ENCODE measurements at places on chromosomes 6 and 20.

DNA sequence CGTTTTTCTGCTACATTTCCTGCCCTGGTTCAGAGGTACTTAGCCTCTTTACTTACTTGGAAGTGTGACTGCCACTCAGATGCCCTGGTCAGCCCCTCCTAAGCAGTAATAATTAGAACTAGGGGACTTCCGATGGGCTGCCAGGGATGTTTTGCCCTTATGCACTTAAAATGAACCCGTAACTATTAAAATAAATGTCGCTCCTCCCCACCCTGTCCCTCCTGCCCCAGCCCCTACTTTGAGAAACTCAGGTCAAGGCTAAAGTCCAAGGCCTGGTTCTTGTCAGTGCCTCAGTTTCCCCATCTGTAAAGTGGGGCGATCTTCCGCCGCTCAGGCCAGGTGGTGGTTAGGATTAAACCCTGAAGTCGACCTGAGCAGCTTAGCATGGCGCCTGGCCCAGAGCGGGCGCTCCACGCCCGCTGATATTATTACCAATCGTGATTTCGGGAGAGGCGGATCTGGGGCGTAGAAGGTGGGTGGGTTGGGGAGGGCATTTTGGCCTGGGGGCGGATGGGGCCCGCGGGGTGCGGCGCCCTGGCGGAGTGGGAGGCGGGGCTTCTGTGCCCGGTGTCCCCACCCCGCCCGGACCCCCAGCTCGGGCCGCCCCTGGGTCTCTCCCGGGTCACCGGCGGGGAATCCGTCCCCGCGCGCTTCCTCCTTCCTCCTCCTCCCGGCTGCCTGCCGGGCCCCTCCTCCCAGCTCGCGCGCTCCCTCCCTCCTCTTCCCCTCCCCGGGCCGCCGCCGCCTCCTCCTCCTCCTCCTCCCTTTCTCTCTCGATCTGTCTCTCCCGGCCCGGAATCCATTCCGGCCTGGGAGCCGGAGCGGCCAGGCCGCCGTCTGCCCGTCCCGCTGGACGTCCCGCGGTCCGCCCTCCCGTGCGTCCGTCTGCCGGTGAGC lies at the start of gene SRC:
Gene SRC (plus strand): TSS at position 802 of the 897 bp plus-strand sequence. CDS start 38,014 bp downstream, outside the sequence.
- DNase-seq, result no peak

DNA sequence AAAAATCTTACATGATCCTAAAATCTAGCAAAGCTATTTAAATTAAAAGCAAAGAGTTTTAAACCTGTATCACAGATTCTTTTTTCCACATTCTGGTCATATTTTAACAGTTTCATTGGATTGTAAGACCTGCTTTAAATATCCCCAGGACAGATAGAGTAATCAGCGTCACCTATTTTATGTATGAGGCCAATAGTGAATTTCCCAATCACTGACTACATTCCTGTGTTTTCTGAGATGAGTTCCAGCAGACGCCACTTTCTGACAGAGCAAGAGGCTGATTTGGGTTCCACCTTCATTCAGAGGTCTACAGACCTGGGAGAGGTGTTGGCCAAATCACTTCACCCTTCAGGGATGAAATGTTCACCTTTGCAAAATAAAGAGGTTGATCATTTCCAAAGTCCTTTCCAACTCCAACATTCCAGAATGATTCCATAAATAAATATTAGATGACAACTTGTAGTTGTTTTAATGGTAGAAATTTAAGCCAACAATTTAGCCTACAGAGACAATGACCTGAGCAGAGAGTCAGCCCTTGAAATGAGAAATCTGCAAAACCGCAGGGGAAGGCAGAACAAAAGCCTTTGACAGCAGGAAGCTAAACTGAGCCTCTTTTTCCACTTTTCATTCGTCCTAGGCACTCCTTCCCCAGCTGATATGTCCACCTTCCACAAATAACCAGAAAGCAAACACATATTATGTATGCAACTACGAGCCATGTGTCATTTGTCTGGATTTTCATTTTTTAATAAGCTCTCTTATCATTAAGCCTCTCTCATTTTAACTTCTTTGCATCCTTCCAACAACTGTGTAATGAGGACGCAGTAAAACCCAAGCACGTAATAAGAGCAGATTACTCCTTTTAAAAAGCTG lies 105.2 kb downstream of the TFAP2A start:
- no peak for DNase-seq

DNA sequence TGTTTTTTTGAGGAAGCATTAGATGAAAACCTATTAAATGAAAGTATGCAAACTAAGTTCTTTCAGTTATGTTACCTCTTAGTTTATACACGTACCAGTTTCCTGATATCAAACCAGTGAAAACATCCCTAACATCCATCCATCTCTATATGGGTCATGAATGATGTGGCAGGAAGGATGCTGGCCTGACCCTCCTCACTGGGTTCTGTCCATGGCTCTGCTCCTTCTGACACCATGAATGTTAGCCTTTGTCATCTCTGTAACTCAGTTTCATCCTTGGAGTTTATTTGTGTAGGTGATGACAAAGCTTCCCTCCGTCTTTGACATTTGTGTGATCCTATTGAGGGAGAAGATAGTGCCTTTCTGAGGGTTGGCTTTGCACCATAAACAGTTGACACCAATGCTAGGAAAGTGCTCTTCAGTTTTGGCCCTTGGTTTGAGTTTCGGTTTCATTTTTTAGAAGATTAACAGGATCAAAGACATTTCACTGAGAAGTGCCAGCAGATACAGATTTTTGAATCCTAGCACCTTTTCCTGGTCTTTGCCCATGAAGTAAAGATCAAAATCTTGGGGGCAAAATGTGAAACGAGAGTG lies 72.0 kb upstream of the SCGN start:
- no peak for DNase-seq

GRCh38 chr6:79902046-79902445 lies 45.3 kb downstream of the ELOVL4 start:
- DNase-seq, result no peak
